ENCODE measurements at places on chromosomes 6 and 20. TPM values are rescaled to one million over a fixed set of nuclear protein-coding genes. Genes with fewer than 3 reads are reported as not detected.
A peak's percentile ranks its signal among the peaks of the same experiment; 100 is the strongest.

GRCh38 chr6:36907781-36908180 lies 22.0 kb downstream of the C6orf89 start:
- peaks cover 7% of the 10 kb centered on the region for H3K36me3 ChIP-seq
- no peaks in the 10 kb centered on the region for H3K27me3 ChIP-seq
- DNase-seq = peak; percentile 36

GRCh38 chr20:19893356-19893755 lies 123.8 kb upstream of the NAA20 start:
- H3K27ac ChIP-seq = no peak overlapping the region
- DNase-seq = no peak
- no peaks in the 10 kb centered on the region for H3K27me3 ChIP-seq
- peaks cover 51% of the 10 kb centered on the region for H3K36me3 ChIP-seq
- H3K4me3 ChIP-seq = no peak overlapping the region

- H3K4me1 ChIP-seq = peaks cover 4% of the 10 kb centered on the region
- H3K27me3 ChIP-seq = no peaks in the 10 kb centered on the region
- no peak overlapping the region for H3K27ac ChIP-seq
- H3K4me3 ChIP-seq = no peak overlapping the region
- peaks cover 12% of the 10 kb centered on the region for H3K36me3 ChIP-seq
- no peak for DNase-seq
Observed at GRCh38 chr6:81744131-81744530, 8.3 kb downstream of the TENT5A start.

The CHRNA4 gene
- total RNA-seq = not detected

- no peak for DNase-seq
- peaks cover 6% of the 10 kb centered on the region for H3K27me3 ChIP-seq
- no peak overlapping the region for H3K4me3 ChIP-seq
- no peaks in the 10 kb centered on the region for H3K4me1 ChIP-seq
- no peak overlapping the region for H3K27ac ChIP-seq
- H3K36me3 ChIP-seq = no peaks in the 10 kb centered on the region
Observed at GRCh38 chr20:21278829-21279228, 24.3 kb upstream of the XRN2 start.

- peaks cover 15% of the 10 kb centered on the region for H3K36me3 ChIP-seq
- H3K27me3 ChIP-seq = no peaks in the 10 kb centered on the region
- H3K27ac ChIP-seq = no peak overlapping the region
- H3K4me1 ChIP-seq = no peaks in the 10 kb centered on the region
Observed at GRCh38 chr6:28111964-28112363, 12.4 kb upstream of the ZSCAN16 start.

GRCh38 chr6:73481969-73482368 lies 20.4 kb downstream of the MTO1 start:
- H3K27ac ChIP-seq = no peak overlapping the region
- H3K4me3 ChIP-seq = no peak overlapping the region
- no peak for DNase-seq
- peaks cover 38% of the 10 kb centered on the region for H3K36me3 ChIP-seq
- H3K27me3 ChIP-seq = no peaks in the 10 kb centered on the region

GRCh38 chr6:136175873-136176272 lies 74.2 kb downstream of the MTFR2 start:
- H3K36me3 ChIP-seq = peaks cover 32% of the 10 kb centered on the region
- peaks cover 5% of the 10 kb centered on the region for H3K4me1 ChIP-seq
- DNase-seq = no peak
- H3K27me3 ChIP-seq = no peaks in the 10 kb centered on the region

The SYTL3 gene
- total RNA-seq = 3.6 TPM

DNA sequence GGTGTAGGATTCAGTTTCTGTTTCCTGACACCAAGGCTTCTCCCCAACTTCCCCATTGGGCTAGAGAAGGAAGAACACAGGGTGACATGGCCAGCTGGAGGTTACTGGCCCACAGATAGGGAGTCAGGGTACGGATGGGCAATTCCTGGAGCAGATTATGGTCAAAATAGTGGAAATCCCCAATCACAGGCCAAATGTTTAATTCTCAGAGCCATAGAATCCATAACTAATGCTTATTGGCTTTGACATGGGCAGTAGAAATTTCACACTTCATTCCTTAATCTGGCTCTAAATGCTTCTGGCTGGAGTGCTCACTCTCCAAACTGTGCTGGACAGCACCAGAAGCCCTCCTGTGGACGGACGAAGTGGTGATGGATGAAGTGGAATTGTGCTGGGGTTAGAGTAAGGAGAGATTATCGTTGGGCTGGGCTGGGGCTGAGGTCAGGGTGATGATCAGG lies 887 bp downstream of the SIGLEC1 start:
- H3K4me3 ChIP-seq = no peak overlapping the region
- DNase-seq = no peak
- H3K36me3 ChIP-seq = no peaks in the 10 kb centered on the region
- H3K4me1 ChIP-seq = no peaks in the 10 kb centered on the region

DNA sequence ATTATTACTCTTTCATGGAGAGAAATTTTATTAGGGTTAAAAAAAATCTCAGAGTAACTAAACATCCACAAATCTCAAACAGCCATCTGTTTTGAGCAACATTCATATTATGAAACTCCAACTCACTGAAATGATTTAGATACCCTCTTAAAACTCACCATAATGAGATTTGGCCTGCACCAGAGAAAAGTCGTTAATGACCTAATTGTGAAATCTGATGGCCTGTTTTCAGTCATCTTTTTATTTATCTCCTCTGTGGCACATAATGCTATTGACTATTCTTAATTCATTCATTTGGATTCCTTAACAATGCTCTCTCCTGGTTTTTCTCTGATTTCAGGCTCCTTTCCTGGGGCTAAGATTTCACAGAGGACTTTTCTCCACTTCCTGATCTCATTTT lies 192.7 kb downstream of the RNF144B start:
- H3K4me1 ChIP-seq = no peaks in the 10 kb centered on the region
- no peak overlapping the region for H3K27ac ChIP-seq
- no peaks in the 10 kb centered on the region for H3K27me3 ChIP-seq
- no peaks in the 10 kb centered on the region for H3K36me3 ChIP-seq
- no peak overlapping the region for H3K4me3 ChIP-seq
